ENCODE measurements at places on chromosomes 7 and 10.

GRCh38 chr10:110724116-110724921 is 80.2 kb downstream of the RBM20 start:
- no peak for DNase-seq

DNA sequence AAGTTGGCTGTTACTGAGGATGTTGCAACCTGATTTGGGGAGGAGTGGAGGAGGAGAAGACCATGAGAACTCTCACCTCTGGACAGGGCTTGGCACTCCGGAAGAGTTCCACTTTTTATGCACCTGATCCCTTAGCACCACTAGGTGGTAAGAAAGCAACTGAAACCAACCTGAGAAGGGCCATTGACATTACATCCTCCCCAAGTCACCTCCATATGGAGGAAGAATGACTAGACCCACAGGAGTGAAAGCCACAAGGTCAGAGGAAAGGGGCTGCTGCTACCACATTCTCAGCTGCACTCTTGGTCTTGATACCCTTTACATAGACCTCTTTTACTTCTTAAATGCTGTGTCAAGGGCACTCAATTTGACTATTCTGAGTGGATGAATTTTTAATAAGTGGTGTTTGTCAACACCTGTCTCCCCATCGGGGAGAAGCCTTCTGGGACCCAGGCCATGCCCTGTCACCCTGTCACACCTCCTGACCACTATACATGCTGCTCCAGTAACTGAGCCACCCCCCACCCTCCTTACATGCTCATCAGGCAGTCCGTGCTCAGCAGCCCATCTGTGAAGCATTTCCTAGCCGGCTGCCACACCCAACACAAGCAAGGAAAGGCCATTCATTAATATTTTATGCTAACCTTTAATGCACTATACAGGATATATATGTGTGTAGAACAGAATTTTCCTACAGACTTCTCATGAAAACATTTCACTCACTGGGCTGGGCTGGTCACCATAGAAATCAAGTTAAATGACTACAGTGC is 362.9 kb downstream of the GFRA1 start:
- DNase-seq: no peak

GRCh38 chr10:62024026-62024701 is 122.7 kb downstream of the ARID5B start:
- DNase-seq: no peak

DNA sequence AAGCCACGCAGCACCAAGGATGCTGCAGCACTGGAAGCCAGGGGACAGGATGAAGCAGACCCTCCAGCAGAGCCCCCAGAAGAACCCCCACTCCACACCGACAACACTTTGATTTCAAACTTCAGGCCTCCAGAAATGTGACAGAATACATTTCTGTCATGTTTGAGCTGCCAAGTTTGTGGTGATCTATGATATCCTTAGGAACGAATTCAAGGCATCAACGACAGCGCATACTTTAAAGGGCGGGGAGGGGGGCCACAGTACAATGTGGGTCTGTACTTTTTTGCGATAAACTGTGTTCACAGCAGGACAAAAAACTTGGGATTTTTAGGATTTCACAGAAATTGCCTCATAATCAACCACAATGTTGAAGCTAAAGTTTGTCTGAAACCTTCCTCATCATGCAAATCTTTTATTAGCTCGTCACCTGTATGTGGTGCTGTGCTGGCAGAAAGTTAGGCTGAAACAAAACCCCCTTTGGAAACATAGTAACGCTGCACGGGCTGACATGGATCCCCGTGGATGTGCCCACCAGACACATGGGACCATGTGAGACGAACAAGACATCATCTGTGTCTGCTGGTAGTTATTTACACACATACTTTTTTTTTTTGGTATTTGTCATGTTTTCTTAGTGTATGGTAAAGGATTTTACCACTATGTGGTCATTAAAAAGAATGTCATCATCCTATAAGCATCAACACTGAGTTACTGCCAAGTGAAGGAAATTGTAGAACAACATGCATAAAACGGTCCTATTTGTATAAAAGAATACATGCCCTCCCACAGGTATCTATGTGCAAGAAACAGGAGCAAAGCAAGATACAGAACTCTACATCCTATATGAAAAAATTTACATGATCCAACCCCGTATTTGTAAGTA is 113.3 kb upstream of the AFAP1L2 start:
- no peak for DNase-seq

DNA sequence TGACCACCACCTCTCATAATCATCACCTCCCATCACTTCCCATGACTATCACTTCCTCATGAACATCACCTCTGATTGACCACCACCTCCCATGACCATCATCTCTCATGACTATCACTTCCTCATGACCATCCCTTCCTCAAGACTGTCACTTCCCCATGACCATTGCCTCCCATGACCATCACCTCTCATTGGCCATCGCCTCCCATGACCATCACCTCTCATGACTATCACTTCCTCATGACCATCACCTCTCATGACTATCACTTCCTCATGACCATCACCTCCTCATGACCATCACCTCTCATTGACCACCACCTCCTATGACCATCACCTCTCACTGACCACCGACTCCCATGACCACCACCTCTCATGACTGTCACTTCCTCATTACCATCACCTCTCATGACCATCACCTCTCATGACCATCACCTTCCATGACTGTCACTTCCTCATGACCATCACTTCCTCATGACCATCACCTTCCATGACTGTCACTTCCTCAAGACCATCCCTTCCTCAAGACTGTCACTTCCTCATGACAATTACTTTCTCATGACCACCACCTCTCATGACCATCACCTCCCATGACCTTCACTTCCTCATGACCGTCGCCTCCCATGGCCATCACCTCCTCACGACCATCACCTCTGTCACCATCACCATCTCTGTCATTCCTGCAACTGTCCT is 51.6 kb downstream of the PDGFA start:
- no peak for DNase-seq

GRCh38 chr7:56686276-56686859 is 445.9 kb downstream of the ZNF479 start:
- DNase-seq: no peak

- no peak for DNase-seq
These were observed 651.1 kb downstream of the SORCS1 start for GRCh38 chr10:106513352-106513771.

- DNase-seq: no peak
These were observed 18.1 kb downstream of the RAB11FIP2 start for GRCh38 chr10:118028619-118029018.

- DNase-seq: no peak
These were observed 26.0 kb downstream of the DNAJC12 start for GRCh38 chr10:67812007-67812406.

- DNase-seq: no peak
These were observed 47.8 kb downstream of the BRI3 start for GRCh38 chr7:98329100-98329790.

DNA sequence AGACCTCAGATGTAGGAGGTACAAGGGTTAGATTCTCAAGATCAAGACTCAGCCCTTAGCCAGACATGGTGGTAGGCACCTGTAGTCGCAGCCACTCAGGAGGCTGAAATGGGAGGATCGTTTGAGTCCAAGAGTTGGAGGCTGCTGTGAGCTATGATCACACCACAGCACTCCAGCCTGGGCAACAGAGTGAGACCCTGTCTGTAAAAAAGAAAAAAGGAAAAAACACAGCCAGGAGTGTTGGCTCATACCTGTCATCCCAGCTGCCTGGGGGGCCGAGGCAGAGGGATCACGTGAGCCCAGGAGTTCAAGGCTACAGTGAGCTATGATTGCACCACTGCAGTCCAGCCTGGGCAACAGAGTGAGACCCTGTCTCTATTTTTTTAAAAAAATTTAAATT is 69.3 kb downstream of the GTF2IRD1 start:
- DNase-seq: no peak

DNA sequence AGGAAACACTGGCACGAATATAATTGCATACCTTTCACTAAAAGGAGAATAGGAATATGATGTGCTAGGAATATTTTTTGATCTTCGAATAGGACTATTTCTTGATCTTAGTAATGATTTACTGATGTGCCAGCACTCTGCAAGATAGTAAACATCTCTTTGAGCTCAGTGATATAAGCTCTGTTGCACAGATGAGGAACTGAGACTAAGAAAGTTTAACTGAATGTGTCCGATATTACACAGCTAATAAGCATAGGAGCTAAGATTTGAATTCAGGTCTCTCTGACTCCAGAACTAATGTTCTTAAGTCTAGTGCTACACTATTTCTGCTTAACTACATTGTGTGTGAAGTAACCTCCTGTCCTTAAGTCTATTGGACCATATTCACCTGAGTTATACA is 98.4 kb upstream of the PTPRZ1 start:
- DNase-seq: no peak

Data from NK-92 treated with Interleukin-12 subunit alpha and Interleukin-12 subunit beta, amount 100 ng/mL, for 24 hours (cell line).